ENCODE measurements at places on chromosomes 5 and 9.

- no peak for DNase-seq
Measured at GRCh38 chr9:86217076-86217755, 42.2 kb downstream of the C9orf153 start.

- no peak for DNase-seq
Measured at GRCh38 chr5:132099905-132100304, 26.3 kb downstream of the CSF2 start.

- DNase-seq, result no peak
Measured at GRCh38 chr5:145978708-145979107, 42.3 kb downstream of the SH3RF2 start.

DNA sequence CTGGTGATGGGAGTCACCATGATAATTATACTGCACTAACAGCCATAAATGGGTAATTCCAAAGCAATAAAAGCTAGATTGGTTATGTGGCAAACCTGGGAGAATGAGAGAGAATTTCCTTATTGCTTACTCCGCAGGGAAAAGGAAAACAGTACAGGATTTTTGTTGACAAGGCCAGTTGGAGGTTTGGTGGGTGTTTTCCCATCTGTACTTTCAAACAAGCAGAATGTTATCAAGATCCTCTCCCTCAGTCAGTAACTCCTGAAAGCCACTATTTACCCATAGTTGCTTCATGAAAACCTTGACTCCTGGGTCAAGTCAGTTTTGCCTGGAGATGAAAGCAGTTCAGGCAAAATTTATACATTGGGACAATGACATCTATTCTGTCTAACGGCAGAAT, 26.4 kb downstream of the IL9 start:
- no peak for DNase-seq

- DNase-seq, result no peak
Measured at GRCh38 chr9:99013550-99013949, 69.8 kb downstream of the COL15A1 start.

DNA sequence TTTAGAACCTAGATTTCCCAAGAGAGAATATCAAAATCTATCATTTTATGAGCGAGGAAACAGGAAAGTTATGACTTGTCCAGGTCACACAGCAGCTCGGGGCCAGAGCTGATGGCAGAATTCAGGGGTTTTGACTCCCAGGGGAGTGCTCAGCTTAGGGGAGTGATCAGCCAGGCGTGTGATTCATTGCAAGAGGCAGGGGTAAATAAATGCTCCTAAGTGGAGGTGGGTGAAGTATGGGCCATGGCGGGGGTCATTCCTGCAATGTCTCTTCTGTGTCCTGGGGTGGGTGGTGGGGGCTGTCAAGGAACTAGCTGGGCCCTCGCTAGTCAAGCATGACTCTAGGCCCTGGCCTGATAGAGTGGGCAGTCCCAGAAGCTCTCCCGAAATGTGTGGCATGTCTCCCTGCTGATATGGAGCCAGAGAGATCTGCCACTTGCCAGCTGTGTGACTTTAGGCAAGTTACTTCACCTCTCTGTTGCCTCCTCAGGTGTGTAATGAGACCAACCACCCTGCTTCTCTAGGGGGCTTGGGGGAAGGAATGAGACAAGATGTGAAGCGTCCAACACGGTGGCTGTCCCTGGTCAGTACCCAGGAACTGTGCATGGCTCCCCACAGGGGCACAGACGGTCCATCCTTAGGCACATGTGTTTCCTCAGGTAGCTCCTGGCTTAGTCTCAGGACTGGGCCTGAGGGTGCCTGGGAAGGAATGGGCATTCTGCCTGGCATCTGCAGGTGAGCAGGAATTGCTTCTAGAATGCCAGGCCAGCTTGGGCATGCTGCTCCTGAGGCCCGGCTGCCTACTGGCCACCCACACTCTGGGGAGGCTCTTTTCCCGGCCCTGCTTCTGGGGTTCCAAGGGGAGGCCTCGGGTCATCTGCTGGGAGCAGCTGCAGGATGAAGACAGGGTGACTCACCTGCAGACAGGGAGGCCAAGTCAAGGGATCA, 36.5 kb upstream of the SH3PXD2B start:
- DNase-seq, result peak; percentile 71

GRCh38 chr5:52582313-52582712, 205.4 kb upstream of the ITGA1 start:
- DNase-seq, result no peak

DNA sequence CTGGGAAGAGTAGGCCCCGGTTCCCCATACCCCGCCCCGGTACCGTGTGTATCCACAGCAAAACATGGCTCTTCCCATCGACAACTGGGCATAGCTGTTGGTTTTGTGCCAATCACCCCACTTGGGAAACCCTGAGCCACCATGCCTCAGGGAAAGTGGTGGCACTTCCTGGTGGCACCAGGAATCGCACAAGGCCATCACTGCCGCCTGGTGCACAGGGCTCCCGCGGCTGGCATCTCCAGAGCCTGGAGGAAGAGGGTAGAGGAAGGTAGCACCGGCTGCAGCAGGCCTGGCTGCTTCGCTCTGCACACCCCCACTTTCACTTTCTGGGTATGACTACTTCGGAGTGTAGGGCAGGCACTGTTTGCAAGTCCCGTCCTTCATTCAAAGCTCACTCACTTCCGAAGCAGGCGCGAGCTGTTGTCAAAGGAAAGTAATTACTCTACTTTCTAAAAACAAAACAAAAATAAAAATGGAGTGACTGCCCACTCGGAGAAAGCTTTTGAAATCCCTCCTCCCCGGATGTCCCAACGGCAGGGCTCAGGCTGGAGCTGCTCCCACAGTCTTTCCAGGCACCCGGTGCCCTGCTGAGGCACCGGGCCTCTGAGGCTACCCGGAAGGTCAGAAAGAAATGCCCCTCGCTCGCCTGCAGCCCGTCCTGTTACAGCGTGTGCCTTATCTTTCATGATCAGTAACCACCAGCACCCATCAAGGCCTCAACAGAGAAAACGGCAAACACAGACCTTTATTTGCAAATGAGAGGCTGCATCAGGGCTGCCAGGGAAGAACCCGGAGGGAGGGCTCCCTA, 2.0 kb downstream of the BRD3 start:
- peak; percentile 83 for DNase-seq

GRCh38 chr5:40490464-40491111, 189.1 kb upstream of the PTGER4 start:
- DNase-seq, result no peak

DNA sequence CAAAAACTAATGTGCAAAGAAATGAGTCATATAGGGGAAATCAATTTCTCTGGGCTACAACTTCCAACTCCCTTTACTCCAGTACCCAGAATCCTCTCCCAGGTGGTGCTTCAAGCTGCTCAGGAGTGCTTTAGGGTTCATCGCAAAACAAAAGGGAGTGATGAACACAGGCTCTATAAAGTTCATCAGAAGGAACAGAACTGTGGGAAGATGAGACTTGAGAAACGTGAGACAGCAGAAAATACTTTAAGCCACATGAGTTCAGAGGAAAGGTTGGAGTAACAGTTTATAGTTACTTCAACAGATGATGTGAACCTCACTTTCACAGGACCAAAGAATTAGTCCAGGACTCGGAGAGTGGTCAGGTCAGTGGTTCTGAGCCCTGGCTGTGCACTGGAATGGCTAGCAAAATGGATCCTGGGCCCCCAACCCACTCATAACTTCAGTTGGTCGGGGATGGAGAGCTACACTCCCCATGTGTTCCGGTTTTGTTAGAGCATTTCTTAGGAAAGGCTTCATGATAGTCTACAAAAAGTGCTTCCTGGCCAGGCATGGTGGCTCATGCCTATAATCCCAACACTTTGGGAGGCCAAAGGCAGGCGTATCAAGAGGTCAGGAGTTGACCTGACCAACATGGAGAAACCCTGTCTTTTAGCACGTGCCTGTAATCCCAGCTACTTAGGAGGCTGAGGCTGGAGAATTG, 4.3 kb downstream of the RPL12 start:
- DNase-seq, result no peak

- peak; percentile 77 for DNase-seq
Measured at GRCh38 chr5:143148771-143149170, 254.7 kb downstream of the NR3C1 start.

DNA sequence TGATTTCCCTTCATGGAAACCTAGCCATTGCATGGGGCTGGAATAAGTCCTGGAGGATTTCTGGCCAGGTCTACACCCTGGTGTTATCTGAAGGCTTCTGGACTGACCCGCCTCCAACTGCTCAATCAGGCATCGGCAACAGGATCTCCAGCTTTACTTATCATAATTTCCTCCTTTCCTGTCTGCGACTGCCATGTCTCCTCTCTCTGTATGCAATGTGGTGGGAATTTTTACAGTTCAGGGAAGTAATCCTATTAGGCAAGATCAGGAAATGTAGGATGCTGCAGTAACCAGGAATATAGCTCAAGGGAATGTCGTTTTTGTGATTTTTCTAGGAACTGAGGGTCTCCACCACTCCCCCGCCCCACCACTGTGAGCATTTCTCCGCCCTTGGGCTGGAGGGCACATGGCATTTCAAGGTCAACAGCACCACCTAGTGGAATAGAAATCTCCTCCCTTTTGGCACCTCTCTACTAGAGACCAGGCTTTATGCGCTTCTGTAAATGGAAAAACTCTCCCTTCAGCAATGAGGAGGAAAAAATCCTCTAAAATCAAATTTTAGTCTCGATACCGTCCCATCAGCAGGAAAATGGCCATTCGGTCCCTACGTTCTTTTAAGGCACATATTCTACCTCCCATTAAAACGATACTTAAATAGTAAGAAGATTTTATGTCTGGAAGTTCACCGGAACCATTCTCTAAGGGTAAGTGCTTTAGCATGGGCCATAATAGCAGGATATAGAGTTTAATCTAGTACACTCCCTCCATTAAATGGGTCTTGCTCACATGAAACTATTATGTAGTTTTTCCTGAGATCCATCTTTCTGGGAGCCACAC, 93.0 kb downstream of the YTHDC2 start:
- DNase-seq, result peak; percentile 77

- DNase-seq, result no peak
Measured at GRCh38 chr9:68515326-68516017, 25.2 kb downstream of the TMEM252 start.

GRCh38 chr5:167104351-167104750, 1187.1 kb upstream of the WWC1 start:
- DNase-seq, result no peak

GRCh38 chr9:37451628-37452027, 13.6 kb downstream of the ZBTB5 start:
- no peak for DNase-seq

DNA sequence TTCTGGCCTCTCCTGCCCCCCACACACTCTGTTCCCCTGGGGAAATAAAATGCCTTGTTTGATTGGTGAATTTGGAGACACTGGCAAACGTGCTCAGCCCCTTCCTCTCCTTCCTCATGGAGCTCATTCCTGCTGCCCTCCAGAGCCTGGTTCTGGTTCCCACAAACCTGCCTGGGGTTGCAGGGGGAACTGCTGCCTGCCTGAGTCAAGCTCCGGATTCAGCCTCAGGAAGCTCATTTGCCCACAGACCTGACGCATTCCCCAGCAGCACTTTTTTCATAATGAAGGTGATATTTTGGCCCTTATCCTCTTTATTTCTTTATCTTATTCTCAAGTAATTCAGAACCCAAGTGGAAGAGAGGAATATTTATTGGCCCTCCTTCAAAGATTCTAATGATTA, 140.5 kb downstream of the TTLL11 start:
- DNase-seq, result no peak

DNA sequence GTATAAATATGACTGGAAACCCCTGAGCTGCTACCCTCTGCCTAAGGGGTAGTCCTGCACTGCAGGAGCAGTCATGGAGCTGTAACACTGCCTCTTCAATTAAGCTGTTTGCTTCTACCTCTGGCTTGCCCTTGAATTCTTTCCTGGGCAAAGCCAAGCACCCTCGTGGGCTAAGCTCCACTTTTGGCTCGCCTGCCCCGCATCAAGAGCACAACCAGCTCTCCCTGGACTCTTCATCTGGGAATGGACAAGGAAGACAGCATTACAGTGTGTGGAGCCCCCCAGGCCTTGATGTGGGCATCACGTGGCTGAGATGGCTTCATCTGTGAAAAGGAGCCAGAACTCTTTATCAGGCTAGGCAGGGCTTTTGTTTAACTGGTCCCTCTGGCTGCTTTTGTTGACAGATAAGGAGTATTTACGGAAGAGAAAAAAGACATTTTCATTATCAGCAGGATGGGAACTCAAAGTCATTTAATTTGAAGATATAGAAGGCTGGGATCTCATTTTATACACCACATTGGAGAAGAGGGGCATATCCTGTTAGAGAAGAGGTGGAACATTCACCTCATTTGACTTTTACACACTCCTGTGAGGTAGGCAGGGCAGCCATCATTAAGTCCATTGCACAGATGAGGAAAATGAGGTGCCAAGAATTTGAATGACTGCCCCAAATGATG, 137.8 kb downstream of the SEMA6A start:
- DNase-seq, result no peak

- DNase-seq, result no peak
Measured at GRCh38 chr5:1212881-1213280, 11.5 kb downstream of the SLC6A19 start.

- DNase-seq, result no peak
Measured at GRCh38 chr5:129971714-129972113, 67.4 kb downstream of the CHSY3 start.

DNA sequence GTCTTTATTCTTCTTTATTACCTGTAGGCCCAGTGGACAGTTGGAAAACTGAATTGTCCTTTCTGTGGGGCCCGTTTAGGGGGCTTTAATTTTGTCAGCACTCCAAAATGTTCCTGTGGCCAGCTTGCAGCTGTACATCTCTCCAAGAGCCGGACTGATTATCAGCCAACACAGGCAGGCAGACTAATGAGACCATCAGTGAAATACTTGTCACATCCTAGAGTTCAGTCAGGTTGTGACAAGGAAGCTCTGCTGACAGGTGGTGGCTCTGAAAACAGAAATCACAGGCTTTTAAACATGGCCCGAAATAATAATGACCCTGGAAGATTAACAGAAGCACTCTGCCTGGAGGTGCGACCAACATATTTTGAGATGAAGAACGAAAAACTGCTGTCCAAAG, 47.9 kb downstream of the RNF180 start:
- DNase-seq, result no peak

DNA sequence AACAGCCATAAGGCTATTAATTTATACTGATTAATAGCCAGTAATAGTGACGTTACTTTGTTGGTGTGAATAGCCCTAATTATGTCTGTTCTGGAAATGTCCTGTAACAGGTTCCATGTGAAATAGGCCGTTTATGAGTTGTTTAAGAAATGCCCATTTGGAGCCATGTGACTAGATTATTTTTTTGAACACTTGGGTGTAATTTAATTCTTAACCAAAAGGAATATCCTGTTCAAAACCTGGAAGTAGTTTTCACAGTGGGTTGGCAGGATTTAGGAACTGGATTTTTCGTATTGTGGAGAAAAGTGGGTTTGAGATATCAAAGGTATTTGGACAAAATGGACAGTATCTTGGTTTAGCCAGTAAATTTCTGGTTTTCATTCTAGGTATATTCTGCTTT, 1.3 kb downstream of the TENT2 start:
- no peak for DNase-seq

DNA sequence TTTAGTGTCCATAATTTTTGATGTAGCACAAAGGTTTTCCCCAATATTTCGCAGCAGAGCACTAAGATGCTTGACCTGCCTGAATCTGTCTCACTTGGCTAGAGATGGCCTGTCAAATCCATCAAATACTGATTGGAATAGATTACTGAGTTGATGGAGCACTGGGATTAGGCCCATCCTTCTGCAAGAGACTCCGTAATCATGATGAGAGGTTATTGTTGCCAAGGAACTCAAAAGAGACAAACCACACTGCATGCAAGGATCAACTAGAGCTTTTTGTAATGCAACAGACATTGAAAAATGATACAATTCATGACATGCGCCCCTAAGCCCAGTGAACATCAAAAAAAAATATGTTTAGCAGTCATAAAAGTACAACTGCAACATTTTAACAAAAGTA, 585.3 kb upstream of the GRAMD2B start:
- DNase-seq, result no peak

GRCh38 chr5:137699336-137700281, 36.3 kb downstream of the KLHL3 start:
- no peak for DNase-seq
